ENCODE measurements at places on chromosomes 7 and 10.

DNA sequence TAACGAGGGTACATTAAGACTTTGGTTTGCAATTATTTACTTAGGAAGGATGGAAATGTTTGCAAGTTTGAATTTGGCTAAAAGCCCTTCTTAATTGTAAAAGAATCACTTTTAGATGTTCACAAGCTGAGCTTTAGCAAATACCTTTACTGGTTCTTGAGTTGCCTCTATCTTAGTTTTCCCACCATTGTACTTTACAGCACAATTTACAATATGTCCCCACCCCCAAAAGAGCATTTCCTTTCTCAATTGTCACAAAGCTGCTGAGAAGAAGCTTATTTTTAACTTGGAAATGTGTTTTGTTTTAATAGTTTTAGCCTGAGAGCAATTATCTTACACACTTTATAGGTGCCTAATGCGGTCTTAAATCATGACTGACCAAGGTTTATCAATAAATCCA, 81.1 kb downstream of the MET start:
- H3K4me3 ChIP-seq: no peak overlapping the region
- no peaks in the 10 kb centered on the region for H3K4me1 ChIP-seq
- no peaks in the 10 kb centered on the region for H3K36me3 ChIP-seq
- H3K27me3 ChIP-seq: peaks cover 9% of the 10 kb centered on the region
- H3K27ac ChIP-seq: no peak overlapping the region

DNA sequence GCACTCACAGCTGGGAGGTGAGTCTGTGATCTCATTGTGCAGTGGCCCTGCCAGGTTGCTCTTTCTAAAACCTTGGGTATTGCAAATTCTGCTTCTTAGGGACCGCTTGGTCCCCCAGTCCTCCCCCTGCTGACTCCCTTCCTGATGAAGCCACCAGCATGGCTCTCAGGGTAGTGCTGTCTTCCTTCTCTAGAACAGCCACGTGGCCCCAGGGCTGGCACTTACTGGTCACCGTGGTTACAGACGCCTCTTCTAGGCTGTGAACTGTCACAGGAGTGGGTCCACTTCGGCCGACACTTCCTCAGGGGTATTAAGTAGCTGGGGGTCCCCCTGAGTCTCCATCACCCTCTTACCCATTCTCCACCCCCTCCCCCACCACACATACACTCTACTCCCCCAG, 2.7 kb upstream of the HTRA1 start:
- no peak overlapping the region for H3K27ac ChIP-seq
- no peak for DNase-seq
- peaks cover 17% of the 10 kb centered on the region for H3K4me1 ChIP-seq
- no peak overlapping the region for H3K4me3 ChIP-seq

GRCh38 chr10:59625721-59626522, 83.7 kb downstream of the SLC16A9 start:
- H3K27me3 ChIP-seq: peaks cover 6% of the 10 kb centered on the region
- H3K27ac ChIP-seq: no peak overlapping the region
- DNase-seq: peak; percentile 30
- H3K4me3 ChIP-seq: no peak overlapping the region
- no peaks in the 10 kb centered on the region for H3K36me3 ChIP-seq

DNA sequence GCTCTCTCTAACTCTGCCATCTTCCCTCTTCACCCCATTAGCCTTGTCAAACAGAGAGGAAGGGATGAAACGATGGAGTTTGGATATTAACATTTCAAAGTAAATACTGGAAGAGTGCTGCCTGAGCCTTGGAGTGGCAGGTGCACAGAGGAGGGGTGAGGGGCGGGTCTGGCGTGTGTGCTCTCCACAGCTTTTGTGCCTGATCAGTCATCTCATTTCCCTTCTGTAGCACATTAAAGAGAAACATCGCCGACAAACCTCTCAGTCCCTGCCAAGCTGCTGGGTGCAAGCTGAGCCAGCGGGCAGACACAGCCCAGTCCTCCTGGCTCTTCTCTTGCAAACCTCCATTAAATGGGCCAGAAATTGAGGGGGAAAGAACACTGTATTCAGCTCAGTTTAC, 76.2 kb downstream of the SLIT1 start:
- no peak for DNase-seq
- no peaks in the 10 kb centered on the region for H3K36me3 ChIP-seq
- H3K27me3 ChIP-seq: no peaks in the 10 kb centered on the region
- H3K4me1 ChIP-seq: peaks cover 7% of the 10 kb centered on the region
- H3K27ac ChIP-seq: no peak overlapping the region

DNA sequence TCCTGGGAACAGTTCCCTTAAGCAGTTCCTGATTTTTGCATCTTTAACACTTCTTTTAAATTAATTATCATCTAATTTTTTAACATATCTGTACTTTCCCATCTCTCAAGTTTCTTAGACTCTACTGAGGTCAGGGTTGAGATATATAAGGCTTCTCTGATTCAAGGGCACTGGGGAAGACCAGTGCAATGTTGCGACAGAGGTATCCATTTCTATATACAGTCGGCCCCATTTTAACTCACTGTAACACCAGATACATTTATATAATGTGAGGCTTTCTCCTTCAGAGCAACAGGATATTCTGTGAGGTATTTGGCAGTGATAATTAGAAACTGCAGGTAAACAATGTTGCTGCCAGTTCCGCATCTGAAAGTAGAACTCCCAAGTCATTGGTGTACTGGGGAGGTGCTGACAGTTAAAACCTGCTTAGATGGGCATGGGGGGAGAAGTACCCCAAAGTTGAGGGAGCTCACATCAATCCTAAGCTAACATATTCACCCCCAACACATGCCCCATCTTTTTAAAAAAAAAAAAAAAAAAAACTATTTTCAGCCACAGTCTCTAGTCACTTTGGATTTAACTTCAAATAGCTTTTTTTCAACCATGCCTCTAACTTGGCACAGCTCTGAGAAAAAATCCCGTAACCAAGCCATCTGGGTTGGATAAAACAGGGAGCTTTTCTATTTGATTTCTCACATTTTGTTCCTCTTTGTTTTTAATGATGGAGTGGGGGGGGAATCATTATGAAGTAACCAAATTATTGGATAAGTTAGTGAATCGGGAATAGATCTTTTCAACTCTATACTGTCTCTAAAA, 62.9 kb downstream of the REEP3 start:
- DNase-seq: no peak
- no peaks in the 10 kb centered on the region for H3K27me3 ChIP-seq
- H3K36me3 ChIP-seq: no peaks in the 10 kb centered on the region
- no peak overlapping the region for H3K27ac ChIP-seq
- H3K4me1 ChIP-seq: peaks cover 4% of the 10 kb centered on the region
